ELF-1 (cell line): ENCODE measurements at places on chromosomes 1 and 21.

DNA sequence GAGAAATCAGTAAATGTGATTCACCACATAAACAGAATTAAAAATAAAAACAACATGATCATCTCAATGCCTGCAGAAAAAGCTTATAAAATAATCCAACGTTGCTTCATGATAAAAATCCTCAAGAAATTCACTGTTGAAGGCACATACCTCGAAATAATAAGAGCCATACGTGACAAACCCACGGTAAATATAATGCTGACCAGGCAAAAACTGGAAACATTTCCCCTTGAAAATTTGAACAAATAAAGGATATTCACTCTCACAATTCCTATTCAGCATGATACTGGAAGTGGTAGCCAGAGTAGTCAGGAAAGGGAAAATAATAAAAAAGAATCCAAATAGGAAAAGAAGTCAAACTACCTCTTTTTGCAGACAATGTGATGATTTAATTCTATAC is 148.8 kb downstream of the BRINP3 start:
- DNase-seq: no peak

DNA sequence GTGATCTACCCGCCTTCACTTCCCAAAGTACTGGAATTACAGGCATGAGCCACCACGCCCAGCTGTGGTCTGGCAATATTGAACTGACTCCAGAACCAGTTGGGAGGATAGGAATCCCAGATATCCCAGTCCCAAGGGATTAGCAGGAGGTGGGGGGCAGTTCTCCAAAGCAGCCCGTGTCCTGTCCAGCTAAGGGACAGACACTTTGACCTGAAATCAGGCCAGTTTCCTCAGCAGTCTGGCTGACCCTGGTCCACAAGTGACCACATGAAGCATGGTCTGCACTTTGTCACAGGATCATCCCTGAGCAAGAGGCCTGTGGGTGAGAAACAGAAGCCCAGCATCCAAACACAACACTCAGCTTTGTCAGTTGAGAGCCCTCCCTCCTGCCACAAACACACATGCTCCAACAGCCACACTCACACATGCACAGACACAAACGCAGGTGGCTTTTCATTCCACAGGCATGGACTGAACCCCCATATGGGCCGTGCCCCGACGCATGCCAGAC is 2.7 kb upstream of the FDPS start:
- DNase-seq: peak; percentile 37

GRCh38 chr1:154208677-154209388 is 2.7 kb upstream of the CFAP141 start:
- DNase-seq: no peak

GRCh38 chr21:34698270-34699015 is 29.6 kb downstream of the CLIC6 start:
- DNase-seq: peak; percentile 84

- DNase-seq: no peak
Observed at GRCh38 chr1:57118948-57119603, 153.3 kb upstream of the C8B start.

DNA sequence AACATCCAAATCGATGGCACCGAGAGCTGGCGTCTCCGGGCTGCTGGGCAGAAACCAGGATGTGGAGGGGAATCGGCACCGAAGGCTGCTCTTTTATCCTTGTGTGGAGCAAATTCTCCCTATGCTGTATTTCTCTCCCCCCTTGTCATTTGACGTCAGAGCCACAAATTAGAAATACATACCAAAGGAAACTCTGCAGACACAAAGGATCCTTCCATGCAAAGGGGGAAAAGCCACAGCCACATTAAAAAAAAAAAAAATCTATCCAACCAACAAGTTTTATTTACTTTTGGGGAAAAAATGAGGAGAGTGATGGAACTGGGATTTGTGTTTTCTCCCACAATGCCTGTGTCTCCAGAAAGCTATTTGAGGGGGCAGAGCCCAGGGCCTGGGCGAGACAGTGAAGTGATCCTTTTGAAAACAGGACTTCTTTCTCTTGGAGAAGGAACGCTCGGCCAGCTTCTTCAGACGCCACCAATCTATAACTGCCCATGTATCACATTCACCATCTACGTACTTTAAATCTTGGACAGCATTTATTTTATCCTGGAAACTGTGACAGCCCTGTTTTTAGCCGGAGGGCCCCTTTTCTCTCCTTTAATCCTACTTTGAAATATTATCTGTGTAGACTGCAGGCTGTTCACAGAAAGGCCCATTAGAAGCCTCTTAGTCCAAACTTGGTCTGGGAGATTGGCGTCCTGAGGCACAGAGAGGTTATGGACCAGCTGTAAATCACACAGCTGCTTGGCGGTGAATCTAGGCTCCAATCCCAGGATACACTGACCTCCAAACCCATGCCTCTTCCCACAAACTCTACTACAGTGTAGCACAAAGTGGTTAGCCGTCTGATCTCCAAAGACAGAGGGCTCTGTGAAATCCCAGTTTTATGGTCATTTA is 4.5 kb downstream of the KANK4 start:
- no peak for DNase-seq

GRCh38 chr1:212945463-212946160 is 4.7 kb upstream of the VASH2 start:
- DNase-seq: no peak

DNA sequence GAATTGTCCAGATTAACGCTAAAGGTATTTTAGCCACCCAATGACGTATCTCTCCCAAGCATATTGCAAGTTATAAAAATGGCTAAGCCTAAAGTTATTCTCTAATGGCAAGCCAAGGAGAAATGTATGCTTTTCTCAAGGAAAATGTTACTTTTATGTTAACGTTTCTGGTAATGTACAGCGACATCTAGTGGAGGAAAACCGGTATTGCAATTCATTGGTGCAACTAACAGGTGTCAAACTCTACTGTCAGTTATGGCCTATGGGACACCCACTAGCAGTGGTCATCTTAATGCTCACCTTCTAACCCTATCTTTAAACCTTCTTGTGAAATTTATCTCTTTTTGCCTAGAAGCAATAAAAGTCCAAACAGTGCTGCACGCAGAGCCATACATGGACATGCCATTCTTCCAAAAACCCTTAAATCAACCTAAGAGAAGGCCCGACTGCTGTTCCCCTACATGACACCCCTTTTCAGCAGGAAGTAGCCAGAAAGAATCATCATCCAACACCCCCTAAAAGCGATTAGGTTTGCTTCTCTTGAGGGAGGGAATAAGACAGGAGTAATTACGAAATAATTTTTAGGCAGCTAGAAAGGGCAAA is 68.7 kb upstream of the LRIF1 start:
- peak; percentile 7 for DNase-seq

DNA sequence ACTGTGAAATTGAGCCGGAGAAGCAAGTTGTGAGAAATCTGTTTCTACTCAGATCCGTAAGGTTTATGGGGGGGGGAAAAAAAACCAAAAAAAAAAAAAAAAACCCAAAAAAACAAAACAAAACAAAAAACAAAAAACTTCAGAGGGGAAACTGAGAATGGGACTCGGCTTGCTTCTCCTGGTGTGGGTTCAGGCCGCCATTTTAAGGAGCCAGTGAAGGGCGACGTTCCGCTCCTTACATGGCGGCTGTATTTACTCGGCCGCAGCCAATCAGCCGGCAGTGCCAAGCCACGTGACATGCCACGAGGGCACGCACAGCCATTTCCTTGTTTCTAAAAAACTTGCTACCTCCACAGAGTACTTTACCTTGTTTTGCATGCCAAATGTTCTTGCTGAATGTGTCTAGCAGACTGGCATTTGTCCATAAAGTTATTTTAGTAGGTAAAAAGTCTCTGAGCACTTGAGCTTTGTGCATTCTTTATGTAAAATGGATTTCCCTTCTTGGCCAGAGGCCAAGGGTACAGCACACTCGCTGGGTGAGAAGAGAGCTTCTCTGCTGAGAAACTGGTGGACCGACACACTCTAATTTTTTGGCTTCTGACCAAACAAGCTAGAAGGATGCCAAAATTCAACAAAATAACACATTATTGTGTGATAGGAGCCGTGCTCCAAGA is 101.8 kb downstream of the NFIA start:
- DNase-seq: no peak

- no peak for DNase-seq
Observed at GRCh38 chr21:41695513-41695912, 71.3 kb downstream of the RIPK4 start.

GRCh38 chr1:61754545-61754944 is 12.3 kb downstream of the PATJ start:
- DNase-seq: no peak

GRCh38 chr1:109530457-109531087 is 9.1 kb upstream of the GPR61 start:
- DNase-seq: no peak

DNA sequence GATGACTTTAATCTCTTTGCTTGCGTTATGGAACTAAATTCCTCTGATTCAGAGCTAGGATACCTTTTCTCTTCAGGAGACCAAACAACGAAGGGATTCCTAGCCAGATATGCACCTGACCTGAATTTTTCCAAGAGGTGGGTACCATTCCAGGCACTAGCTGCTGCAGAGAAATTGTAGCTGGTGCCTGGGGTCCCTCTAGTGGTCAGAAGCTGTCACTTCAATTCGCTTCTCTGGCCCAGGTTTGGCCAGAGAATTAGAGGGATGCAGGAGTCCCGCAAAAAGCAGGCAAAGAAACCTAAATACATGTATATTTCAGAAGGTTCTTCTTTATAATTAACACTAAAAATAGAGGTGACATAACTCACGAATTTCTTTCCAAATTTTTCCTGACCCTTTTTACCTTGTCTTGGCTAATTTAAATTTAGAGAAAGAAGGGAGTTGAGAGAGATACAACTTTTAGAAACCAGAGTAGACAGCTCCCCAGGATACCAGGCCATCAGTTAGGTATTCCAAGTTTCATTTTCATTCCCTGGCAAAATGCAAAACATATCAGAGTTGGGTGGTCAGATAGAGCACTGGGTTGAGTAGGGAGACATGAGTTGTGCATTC is 9.6 kb downstream of the ACKR1 start:
- DNase-seq: peak; percentile 59

GRCh38 chr1:30120245-30121000 is 603.0 kb downstream of the MATN1 start:
- DNase-seq: no peak

GRCh38 chr1:74502432-74502831 is 10.0 kb downstream of the LRRC53 start:
- peak; percentile 28 for DNase-seq

GRCh38 chr21:32519945-32520874 is 65.1 kb downstream of the TCP10L start:
- no peak for DNase-seq

DNA sequence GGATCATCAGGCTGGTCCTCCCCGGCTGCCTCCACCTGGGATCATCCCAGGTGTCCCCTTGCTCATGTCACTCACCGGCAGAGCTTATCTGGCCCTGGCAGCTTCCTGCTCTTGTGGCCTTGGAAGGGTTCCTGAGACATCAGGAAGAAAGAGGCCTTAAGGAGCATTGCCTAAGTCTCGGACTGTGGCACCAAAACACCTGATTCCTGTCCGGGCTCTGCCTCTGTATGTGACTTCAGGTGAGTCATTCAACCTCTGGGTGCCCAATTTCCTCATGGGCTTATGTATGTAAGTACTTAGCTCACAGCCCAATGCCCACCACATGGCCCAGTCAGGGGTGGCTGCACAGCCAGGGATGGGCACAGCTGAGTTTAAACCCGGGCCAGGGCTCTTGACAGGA is 255.9 kb upstream of the VAMP3 start:
- DNase-seq: no peak
